Panc1 (cell line): ENCODE measurements at places on chromosomes 5 and 9.

GRCh38 chr9:96236854-96237550 lies 65.0 kb downstream of the HSD17B3 start:
- no peak for DNase-seq

DNA sequence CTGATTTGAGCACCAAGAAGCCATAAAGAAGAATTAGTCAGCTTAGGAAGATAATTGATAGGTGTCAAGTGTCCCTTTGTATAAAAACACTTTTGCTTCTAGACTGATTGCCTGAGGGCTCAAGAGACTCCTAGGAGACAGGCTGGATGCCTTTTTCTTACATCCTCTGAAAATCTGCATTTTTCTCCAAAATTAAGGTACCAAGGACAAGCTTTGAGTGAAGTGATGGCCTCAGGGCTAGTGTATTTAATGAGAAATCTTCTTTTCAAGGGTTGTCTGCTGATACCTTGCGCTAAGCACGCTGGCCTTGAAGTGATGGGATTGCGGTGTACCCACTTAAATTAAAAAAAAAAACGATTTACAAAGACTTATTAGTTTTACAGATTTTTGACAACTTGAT lies 304.0 kb downstream of the TLR4 start:
- no peak for DNase-seq

DNA sequence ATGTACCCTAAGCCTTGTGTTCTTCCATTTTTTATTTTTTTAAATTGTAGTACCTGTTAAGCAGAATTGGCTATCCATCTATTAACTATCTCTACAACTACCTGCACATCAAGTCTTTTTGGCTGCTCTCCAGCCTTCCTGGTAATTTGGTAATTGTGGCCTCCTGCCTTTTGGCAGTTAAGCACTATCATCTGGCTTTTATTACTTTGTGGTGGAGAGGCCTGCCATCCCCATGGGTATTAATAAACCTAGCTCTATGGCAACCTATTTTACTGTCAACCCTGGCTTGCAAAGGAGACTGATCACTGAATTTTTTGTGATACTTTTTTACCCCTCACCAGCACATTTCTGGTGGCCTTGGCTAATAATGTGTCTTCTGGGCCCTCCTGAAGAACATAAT lies 20.5 kb downstream of the SELENOP start:
- DNase-seq: no peak

GRCh38 chr9:124218438-124218982 lies 39.2 kb upstream of the NEK6 start:
- DNase-seq: no peak

GRCh38 chr5:5710471-5710870 lies 288.0 kb downstream of the ICE1 start:
- DNase-seq: no peak

DNA sequence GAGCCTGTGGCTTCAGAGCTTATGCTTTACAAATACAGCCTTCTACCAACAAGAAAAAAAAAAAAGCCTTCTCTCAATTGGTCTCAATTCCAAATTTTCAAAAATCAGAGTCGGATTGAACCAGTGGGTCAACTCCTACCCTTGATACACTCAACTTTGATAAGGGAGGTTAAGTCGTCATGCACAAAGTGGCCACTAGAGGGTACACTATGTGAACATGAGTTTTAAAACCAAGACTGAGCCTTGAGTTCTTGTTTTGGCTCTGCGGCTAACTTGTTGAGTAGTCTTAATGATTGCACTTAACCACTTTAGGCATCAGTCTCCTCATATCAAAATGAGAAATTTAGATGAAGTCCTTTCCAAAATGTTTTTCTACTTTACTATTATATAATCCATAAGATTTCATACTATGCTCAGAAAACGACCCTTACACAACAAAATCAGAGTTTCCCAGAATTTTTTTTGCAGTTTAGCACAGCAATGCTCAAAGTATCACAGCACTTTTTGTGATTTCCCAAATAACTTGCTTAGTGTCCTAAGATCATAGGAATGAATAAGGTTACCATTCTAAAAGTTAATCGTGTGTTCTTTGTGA lies 92.9 kb upstream of the MTAP start:
- no peak for DNase-seq

DNA sequence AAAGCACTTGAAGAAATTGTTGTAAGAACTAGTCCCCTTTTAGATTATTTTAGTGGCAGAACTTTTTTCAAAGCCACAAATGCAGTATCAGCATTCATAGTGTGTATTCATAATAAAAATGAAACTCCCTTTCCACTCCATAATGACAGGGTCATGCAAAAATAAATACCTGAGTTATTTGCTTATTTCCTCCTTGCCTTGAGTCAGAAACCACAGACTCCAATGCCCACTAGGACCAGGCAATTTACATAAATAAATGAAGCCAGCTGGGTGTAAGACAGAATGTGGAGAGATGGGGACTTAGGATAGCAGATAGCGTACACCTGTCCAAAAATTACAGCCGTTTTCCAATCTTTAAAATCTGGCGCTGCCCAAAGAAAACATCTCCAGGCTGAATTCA lies 417.8 kb downstream of the TMEM161B start:
- DNase-seq: no peak

DNA sequence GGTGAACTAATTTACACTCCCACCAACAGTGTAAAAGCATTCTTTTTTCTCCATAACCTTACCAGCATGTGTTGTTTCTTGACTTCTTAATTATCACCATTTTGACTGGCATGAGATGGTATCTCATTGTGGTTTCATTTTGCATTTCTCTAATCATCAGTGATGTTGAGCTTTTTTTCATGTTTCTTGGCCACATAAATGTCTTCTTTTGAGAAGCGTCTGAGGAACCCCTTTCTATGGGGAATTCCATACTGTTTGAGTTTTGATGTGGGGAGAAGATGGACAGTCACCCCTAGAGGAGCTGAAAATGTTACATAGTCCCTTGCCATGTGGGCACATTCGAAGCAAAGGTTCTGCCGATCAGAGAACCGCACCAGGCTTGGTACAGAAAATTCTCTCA lies 207.0 kb upstream of the SLC30A5 start:
- no peak for DNase-seq

DNA sequence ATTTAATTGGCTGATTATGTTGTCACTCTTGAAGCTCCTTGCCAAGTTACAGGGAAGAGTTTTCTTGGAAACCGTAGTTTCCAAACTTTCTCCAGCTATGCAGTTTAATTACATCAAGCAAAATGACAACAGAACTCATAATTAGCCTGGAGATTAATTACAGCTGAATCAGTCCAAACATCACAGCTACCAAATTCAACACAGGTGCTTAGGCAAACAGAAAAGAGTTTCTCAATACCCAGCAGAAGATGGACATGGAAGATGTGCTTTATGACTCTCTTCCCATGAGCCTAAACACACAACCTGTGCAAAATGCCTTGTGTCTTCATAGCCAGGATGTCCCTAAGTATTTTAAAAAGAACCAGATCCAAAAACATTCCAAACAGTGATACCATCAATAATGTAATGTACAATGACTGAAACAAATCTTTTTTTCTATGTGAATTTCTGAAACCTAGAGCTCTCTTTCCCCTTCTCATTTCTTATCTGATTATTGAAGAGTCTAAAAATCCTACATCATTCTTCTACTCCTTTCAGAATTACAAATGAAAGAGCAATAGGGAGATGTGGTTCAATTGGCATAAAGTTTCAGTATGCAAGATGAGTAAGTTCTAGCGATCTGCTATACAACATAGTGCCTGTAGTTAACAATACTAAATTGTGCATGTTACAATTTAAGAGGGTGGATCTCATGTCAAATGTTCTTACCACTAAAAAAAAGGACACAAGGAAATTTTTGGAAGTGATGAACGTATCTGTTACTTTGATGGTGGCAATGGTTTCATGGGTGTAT lies 124.3 kb downstream of the RASEF start:
- DNase-seq: no peak
